ENCODE measurements at places on chromosomes 11 and 22.

DNA sequence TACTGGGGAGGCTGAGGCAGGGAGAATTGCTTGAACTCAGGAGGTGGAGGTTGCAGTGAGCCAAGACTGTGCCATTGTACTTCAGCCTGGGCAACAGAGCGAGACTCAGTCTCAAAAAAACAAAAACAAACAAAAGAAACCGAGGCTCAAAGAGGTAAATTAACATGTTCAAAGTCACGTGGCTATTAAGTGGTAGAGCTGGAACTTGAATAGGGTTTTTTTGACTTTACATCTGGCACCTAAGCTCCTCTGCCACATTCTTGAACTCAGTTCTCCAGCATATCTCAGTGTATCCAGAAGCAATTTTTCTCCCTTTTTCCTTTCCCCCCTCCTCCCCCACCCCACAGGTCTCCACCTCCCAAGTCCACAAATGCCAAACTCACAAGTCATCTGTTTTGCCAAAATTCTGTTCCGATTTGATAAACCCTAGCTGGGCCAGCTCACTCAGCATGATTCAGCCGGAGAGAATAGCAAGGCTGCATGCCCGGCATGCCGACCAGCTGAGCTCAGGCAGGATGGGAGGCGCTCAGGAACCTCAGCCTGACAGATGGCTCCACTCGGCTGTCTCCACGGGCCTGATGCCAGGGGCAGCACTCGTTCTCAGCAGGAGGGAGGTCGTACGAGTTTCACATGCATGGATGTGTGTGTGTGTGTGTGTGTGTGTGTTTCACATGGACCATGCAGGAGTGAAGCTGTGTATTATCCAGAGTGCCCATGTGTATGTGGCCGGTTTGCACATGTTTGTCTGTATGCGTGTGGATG lies 63.2 kb upstream of the RRAS2 start:
- DNase-seq: no peak

DNA sequence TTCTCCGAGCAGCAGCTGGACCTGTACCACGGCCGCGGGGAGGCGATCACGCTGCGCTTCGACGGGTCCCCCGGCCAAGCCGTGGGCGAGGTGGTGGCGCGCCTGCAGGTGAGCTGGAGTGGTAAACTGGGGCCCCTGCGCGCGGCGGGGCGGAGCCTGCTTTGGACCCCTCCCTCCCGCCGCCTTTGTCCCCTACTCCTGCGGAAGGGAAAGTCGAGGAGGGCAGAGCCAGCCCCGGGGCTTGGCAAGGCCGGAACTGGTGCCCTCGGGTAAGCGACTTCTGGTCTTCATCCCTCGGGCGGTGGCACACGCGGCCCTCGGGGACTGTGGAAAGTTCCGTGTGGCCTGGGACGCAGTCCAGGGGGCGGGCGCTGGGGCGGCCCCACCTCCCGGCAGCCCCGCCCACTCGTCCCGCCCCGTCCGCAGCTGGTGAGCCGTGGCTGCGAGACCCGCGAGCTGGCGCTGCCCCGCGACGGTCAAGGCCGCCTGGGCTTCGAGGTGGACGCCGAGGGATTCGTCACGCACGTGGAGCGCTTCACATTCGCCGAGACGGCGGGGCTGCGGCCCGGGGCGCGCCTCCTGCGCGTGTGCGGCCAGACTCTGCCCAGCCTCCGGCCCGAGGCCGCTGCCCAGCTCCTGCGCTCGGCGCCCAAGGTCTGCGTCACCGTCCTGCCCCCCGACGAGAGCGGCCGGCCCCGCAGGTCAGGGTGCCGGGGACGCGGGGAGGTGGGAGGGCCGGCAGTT lies 9.2 kb downstream of the SIPA1 start:
- DNase-seq: no peak

- no peak for DNase-seq
Observed at GRCh38 chr22:20015187-20015625, 1.4 kb downstream of the ARVCF start.

GRCh38 chr22:39685336-39686177 lies 115.0 kb downstream of the CACNA1I start:
- DNase-seq: no peak

- no peak for DNase-seq
Observed at GRCh38 chr11:58801974-58802545, 42.4 kb downstream of the GLYATL2 start.

DNA sequence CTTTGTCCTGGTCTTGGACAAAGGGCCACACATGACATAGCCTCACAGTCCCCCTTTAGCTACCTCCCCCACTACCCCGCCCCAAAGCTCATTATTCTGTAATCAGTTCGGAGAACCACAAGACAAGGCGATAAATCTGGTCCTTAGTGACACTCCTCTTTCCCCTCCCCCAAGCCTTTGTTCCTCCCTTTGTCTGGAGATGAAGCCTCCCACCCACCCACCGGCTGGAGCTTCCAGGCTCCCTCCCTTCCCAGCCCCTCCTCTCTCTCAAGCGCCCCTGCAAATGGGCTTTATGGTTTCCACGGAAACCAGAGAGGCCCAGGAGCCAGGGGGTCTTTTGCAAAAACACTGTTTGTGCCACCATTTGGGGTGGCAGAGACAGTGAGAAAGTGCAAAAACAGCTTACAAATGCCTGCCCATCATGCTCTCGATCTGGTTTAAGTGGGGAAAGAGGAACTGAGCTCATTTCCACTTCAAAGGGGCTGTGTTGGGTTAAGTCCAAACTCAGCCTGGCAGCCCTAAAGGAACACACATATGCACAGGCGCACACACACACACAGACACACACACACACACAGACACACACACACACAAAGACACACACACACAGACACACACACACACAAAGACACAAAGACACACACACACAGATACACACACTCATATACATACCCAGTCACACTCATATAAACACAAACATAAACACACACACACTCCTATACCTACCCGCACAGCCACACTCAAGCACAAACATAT lies 23.5 kb downstream of the APLNR start:
- DNase-seq: no peak

- no peak for DNase-seq
Observed at GRCh38 chr11:2995031-2995561, 3.0 kb upstream of the NAP1L4 start.

GRCh38 chr22:29112681-29113080 lies 39.8 kb downstream of the KREMEN1 start:
- no peak for DNase-seq

DNA sequence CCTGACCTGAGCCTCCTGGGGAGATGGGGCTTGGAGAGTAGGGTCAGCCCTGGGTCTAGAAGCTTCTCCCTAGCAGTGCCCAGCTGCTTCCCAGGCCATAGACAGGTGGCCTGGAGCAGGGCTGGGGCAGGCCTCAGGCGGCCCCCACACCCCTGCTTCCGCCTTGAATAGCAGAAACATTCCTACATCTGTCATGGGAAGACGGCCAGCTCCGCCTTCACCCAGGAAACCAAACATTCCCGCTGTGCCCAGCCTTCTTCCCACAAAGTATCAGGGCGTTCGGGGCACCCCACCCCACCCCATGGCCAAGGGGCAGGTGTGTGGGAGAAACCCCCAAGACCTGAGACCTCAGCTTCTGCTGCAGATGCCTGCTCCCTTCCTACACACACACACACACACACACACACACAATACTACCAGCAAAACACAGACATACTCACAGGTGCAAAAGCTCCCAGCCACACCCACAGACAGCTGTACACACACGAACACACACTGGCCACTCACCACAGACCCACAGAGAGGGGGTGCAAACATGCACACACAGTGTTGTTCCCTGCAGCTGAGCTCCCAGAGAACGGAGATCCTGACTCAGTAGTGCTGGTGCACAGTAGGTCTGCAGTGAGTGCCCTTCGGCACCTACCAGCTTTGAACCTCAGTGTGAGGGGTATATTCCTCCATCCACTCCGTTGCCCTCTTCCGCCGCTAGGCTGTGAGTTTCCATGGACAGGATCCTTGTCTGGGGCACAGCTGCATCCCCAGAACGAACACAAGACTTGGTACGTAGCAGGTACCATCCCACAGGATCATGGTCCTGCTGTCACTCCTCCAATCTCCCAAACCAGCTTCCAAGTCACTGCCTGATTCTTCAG lies 37.4 kb downstream of the PDGFB start:
- no peak for DNase-seq

- DNase-seq: no peak
Observed at GRCh38 chr11:3154001-3154599, 11.0 kb downstream of the OSBPL5 start.

DNA sequence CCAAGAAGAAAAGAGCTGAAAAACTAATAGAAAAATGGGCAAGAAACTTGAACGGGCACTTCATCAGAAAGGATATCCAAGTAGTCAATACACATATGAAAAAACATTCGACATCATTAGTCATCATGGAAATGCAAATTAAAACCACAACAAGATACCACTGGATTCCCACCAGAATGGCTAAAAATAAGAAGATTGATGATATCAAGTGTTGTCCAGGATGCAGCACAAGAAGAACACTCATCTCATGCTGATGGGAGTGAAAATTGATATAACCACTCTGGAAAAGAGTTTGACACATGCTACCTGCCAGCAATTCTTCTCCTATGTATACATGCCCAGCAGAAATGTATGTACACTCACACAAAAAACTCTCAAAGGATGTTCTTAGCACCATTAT lies 26.9 kb upstream of the SCUBE2 start:
- no peak for DNase-seq

DNA sequence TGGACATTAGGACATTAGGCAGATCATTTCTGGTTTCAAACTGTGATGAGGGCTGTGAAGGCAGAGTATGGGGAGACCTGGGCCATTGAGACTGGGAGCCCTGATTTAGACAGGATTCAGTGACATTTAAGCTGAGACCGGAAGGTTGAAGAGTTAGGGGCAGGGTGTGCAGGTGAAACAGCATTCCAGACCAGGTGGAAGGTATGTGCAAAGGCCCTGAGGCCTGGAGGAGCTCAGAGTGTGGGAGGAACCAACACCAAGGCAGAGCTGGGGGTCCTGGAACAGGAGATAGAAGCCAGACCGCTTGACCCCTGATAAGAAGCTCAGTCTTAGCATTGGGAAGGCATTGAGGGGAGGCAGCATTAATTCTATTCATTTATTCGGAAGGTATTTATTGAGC lies 32.5 kb downstream of the ZC3H7B start:
- DNase-seq: no peak
